Left ventricle myocardium inferior (tissue), 1 donor: ENCODE measurements at places on chromosomes 16 and 17. TPM values are rescaled to one million over a fixed set of nuclear protein-coding genes. Genes with fewer than 3 reads are reported as not detected.

GRCh38 chr16:67594256-67594915 is 32.1 kb downstream of the CTCF start:
- H3K27me3 ChIP-seq: no peaks in the 10 kb centered on the region
- peaks cover 3% of the 10 kb centered on the region for H3K36me3 ChIP-seq
- H3K27ac ChIP-seq: no peak overlapping the region
- H3K4me1 ChIP-seq: peaks cover 29% of the 10 kb centered on the region
- H3K4me3 ChIP-seq: no peak overlapping the region
- DNase-seq: no peak

GRCh38 chr16:85227084-85227945 is 115.0 kb upstream of the CIBAR2 start:
- peaks cover 13% of the 10 kb centered on the region for H3K4me1 ChIP-seq
- H3K36me3 ChIP-seq: no peaks in the 10 kb centered on the region
- H3K4me3 ChIP-seq: no peak overlapping the region
- H3K27ac ChIP-seq: no peak overlapping the region

GRCh38 chr17:44559634-44560554 is 2.6 kb downstream of the FZD2 start:
- peak overlapping the region; percentile 79 for H3K4me3 ChIP-seq
- H3K36me3 ChIP-seq: no peaks in the 10 kb centered on the region
- H3K4me1 ChIP-seq: peaks cover 26% of the 10 kb centered on the region
- no peak for DNase-seq

GRCh38 chr17:48122665-48123045 is 15.1 kb downstream of the SNX11 start:
- no peak overlapping the region for H3K27ac ChIP-seq
- H3K36me3 ChIP-seq: peaks cover 61% of the 10 kb centered on the region
- no peaks in the 10 kb centered on the region for H3K4me1 ChIP-seq
- no peak for DNase-seq
- no peaks in the 10 kb centered on the region for H3K27me3 ChIP-seq

DNA sequence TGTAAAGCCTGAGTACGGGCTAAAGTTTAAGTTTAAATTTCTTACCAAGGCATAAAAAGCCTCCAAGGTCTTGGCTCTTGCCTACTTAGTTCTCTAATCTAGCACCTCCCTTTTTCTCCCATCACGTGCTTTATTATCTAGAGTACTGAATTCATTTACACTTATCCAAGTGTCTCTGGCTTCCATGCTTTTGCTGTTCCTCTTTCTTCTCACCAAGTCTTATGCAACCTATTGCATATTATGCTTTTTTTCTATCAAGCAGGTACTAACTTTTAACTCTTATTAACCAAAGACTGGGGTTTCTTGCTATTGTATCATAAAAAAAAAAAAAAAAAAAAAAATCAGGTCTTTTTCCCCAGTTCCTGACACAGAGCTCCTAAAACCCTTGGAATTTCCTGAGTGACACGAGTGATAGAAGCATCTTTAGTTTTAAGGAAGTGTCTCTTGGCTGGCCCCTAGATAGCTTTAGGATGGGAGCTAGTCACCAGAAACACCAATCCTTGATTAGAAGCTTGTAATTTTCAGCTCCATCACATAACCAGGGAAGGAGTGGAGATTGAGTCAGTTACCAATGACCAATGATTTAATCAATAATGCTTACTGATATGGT is 44.9 kb downstream of the SSH2 start:
- no peak overlapping the region for H3K4me3 ChIP-seq
- no peaks in the 10 kb centered on the region for H3K36me3 ChIP-seq
- peaks cover 27% of the 10 kb centered on the region for H3K4me1 ChIP-seq
- no peaks in the 10 kb centered on the region for H3K27me3 ChIP-seq

- H3K36me3 ChIP-seq: peaks cover 29% of the 10 kb centered on the region
- no peak for DNase-seq
- no peak overlapping the region for H3K27ac ChIP-seq
- H3K27me3 ChIP-seq: no peaks in the 10 kb centered on the region
- peaks cover 34% of the 10 kb centered on the region for H3K4me1 ChIP-seq
Measured at GRCh38 chr17:80876950-80877728, 114.5 kb upstream of the CHMP6 start.

GRCh38 chr16:48353565-48354163 is 31.5 kb downstream of the SIAH1 start:
- peak overlapping the region; percentile 2 for H3K27ac ChIP-seq
- H3K4me3 ChIP-seq: no peak overlapping the region
- H3K36me3 ChIP-seq: peaks cover 41% of the 10 kb centered on the region
- H3K4me1 ChIP-seq: peaks cover 24% of the 10 kb centered on the region
- H3K27me3 ChIP-seq: no peaks in the 10 kb centered on the region
- no peak for DNase-seq

- DNase-seq: no peak
- H3K27me3 ChIP-seq: no peaks in the 10 kb centered on the region
- peaks cover 6% of the 10 kb centered on the region for H3K36me3 ChIP-seq
Measured at GRCh38 chr17:81207610-81208581, 14.9 kb downstream of the CEP131 start.

DNA sequence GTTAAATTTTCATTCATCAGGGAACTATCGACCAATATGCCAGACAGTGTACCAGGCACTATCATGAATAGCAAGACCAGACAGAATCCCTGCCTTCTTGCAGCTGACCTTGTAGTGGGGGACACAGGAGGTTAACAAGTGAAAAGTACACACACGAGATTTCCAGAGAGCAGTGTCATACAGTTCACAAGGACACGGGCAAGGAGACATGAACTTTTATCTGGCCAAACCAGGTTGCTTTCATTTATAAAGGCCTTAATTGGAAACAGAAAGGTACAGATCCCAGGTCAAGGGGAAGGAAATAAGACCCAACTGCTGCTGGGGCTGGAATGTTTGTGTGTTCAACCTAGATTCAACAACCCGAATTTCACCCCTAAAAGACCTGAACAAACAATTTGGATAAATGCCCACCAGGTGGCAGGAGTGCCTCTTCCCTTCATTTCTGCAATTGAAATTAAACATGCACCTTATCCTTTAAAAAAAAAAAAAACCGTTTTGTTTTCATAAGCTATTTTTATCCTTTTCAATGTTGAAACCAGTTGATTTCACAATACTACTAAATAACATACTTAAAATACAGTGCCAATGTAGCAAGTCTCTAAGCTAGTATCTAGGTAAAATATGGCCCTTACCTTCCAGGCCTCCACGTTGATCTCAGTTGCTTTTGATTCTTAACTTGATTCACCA is 65.9 kb downstream of the EMP2 start:
- peak overlapping the region; percentile 39 for H3K27ac ChIP-seq
- no peaks in the 10 kb centered on the region for H3K36me3 ChIP-seq
- no peaks in the 10 kb centered on the region for H3K27me3 ChIP-seq

- H3K4me1 ChIP-seq: peaks cover 47% of the 10 kb centered on the region
- no peak overlapping the region for H3K4me3 ChIP-seq
- DNase-seq: no peak
- H3K27me3 ChIP-seq: no peaks in the 10 kb centered on the region
Measured at GRCh38 chr16:50167556-50167955, 14.4 kb downstream of the TENT4B start.

DNA sequence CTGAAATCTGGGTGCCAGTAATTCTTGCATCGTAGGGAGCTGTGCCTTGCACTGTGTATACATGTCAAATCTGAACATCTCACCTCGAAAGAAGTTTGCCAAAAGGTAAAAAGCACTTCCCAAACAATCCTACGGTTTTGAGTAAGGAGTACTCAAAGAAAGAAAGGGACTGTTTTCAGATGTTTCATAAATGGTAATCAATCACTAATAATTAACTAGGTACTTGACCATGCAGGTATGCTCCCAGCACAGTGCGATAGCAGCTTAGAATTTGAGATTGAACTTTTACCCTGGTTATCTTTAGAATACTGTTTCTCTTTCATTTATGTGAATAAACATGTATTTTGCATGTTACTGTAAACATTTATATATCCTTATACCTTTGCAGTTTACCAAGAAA is 39.0 kb downstream of the PRKCA start:
- DNase-seq: no peak
- H3K4me1 ChIP-seq: peaks cover 41% of the 10 kb centered on the region
- no peaks in the 10 kb centered on the region for H3K27me3 ChIP-seq

GRCh38 chr17:79047923-79048825 is 24.2 kb downstream of the C1QTNF1 start:
- H3K4me1 ChIP-seq: peaks cover 56% of the 10 kb centered on the region
- H3K27me3 ChIP-seq: no peaks in the 10 kb centered on the region
- H3K36me3 ChIP-seq: peaks cover 32% of the 10 kb centered on the region
- DNase-seq: peak; percentile 55
- peak overlapping the region; percentile 46 for H3K4me3 ChIP-seq

- peaks cover 21% of the 10 kb centered on the region for H3K36me3 ChIP-seq
- no peak for DNase-seq
- H3K4me1 ChIP-seq: no peaks in the 10 kb centered on the region
- no peak overlapping the region for H3K27ac ChIP-seq
- no peaks in the 10 kb centered on the region for H3K27me3 ChIP-seq
- H3K4me3 ChIP-seq: no peak overlapping the region
Measured at GRCh38 chr16:67207249-67208091, 8.5 kb downstream of the ELMO3 start.

DNA sequence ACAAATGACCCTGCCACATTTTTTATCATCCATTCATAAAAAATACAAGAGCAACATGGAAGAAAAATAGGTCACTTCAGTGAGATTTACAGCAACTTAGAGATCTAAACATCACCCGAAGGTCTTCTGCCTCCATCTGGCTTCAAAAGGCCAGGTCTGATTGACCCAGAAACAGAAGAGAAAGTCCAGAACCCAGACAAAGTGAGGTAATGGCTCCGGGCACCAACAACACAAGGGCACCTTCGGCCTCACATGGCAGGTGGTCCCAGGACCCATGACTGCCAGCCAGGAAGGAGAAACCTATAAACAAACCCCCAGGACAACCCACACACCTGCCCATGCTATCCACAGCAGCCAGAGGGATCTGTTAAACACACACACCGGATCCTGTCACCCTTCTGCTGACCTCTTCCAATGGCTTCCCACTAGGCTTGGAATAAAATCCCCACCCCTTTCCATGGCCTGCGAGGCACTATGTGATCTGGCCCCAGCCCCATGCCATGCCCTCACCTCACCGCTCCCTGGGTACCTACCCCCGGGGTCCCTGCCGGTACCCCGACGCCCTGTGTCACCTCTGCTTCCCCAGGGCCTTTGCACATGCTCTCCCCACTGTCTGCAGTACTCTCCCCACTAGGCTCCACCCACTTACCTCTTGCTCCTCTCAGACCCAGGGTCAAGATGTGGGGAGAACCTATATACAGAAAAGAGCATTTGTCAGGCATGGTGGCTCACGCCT is 149.1 kb downstream of the ZNF423 start:
- peaks cover 9% of the 10 kb centered on the region for H3K27me3 ChIP-seq
- H3K4me3 ChIP-seq: no peak overlapping the region
- H3K36me3 ChIP-seq: no peaks in the 10 kb centered on the region
- peaks cover 16% of the 10 kb centered on the region for H3K4me1 ChIP-seq
- DNase-seq: no peak

GRCh38 chr16:30692396-30693064 is 6.4 kb upstream of the SRCAP start:
- H3K27ac ChIP-seq: no peak overlapping the region
- no peaks in the 10 kb centered on the region for H3K27me3 ChIP-seq
- H3K36me3 ChIP-seq: no peaks in the 10 kb centered on the region
- peaks cover 9% of the 10 kb centered on the region for H3K4me1 ChIP-seq
- H3K4me3 ChIP-seq: no peak overlapping the region

DNA sequence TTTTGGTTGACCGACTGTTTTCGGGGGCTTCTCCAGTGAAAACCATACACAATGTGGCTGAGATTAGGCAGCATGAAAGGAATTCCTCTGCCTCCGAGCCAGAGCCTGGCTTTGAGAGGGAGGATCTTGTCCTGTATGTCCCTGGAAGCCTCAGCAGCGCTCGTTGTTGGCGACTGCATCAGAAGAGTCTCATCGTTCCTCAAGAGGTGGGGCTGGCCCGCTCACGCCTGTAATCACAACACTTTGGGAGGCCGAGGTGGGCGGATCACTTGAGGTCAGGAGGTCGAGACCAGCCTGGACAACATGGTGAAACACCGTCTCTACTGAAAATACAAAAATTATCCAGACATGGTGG is 15.0 kb downstream of the HS3ST6 start:
- H3K36me3 ChIP-seq: no peaks in the 10 kb centered on the region
- H3K4me3 ChIP-seq: no peak overlapping the region
- no peak overlapping the region for H3K27ac ChIP-seq
- H3K4me1 ChIP-seq: no peaks in the 10 kb centered on the region

- H3K4me1 ChIP-seq: no peaks in the 10 kb centered on the region
- DNase-seq: no peak
- H3K27ac ChIP-seq: no peak overlapping the region
- peaks cover 61% of the 10 kb centered on the region for H3K36me3 ChIP-seq
Measured at GRCh38 chr17:1897105-1897656, 67.4 kb downstream of the RPA1 start.

- no peak overlapping the region for H3K4me3 ChIP-seq
- H3K36me3 ChIP-seq: no peaks in the 10 kb centered on the region
- no peaks in the 10 kb centered on the region for H3K27me3 ChIP-seq
- DNase-seq: no peak
- no peak overlapping the region for H3K27ac ChIP-seq
- no peaks in the 10 kb centered on the region for H3K4me1 ChIP-seq
Measured at GRCh38 chr16:9843424-9844018, 338.7 kb downstream of the GRIN2A start.

DNA sequence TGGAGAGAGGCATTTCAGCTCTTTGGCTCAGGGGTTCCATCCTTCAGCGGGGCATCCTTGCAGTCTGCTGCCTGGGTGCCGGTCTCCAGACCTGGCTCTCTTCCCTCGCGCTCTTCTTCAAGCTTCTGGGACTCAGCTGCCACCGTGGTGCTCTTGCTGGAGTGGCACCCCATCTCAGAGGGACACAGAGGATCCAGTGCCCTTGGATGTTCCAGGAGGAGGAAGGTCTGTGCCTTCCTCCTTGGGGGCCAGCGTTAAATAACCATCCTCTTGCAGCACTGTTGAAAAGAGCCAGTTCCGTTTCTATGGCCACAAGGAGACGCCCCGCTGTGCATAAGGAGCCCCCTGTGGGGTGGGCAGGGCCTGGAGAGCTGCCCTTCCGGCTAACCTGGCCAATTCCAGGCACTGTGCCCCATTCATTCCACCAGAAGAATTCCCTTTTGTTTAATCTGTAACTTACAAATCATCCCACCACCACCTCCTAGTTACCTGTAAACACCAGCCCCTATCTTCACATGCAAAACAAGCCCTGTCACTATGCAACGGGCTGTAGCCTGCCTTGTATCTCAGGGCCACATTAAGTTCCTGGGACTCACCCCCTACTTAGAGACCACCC is 8.6 kb downstream of the CHD9NB start:
- DNase-seq: no peak
- no peaks in the 10 kb centered on the region for H3K36me3 ChIP-seq

The SOST gene
- total RNA-seq: 0.14 TPM

The TMED6 gene
- not detected for total RNA-seq

The PITPNM3 gene
- total RNA-seq: 0.36 TPM

The KLHL10 gene
- total RNA-seq: not detected

The TNK1 gene
- total RNA-seq: 1.8 TPM

The CCL7 gene
- total RNA-seq: not detected

The WNT3 gene
- total RNA-seq: 0.96 TPM

The CEP295NL gene
- 0.55 TPM for total RNA-seq

The TVP23C gene
- total RNA-seq: 4.8 TPM

The AOC2 gene
- total RNA-seq: 0.44 TPM
